Heart left ventricle (tissue), 16 donors: ENCODE measurements at places on chromosomes 7 and 10. TPM values are rescaled to one million over a fixed set of nuclear protein-coding genes. Genes with fewer than 3 reads are reported as not detected.

The PTPRE gene
- total RNA-seq: 55.0 TPM

The SERPINE1 gene
- 153 TPM for total RNA-seq

The ERVW-1 gene
- not detected for total RNA-seq

The BAMBI gene
- total RNA-seq: 24.8 TPM

The IQCE gene
- total RNA-seq: 9.2 TPM

- DNase-seq: no peak
Measured at GRCh38 chr10:123213192-123213591, 59.0 kb downstream of the BUB3 start.

- no peak for DNase-seq
Measured at GRCh38 chr10:51224671-51225161, 150.4 kb downstream of the PRKG1 start.

DNA sequence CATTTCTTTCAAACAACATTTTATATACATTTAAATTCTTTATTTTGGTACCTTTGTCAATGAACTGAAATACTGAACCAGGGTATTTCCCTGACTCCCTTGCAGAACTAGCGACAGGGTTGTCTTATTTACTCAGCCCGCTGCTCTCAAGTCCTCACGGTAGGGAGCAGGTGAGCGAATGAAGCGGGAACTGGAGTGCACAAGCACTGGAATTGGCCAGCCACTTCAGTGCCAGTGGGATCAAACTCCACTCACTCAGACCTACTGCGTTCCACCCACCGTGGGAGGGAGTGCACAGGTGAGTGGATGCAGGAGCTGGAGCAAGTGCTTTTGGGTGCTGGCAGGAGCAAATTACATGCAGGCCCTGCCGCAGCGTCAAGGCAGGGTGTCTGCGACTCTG, 28.1 kb upstream of the NEUROD6 start:
- no peak for DNase-seq

GRCh38 chr7:113892818-113893217, 26.0 kb downstream of the PPP1R3A start:
- no peak for DNase-seq

DNA sequence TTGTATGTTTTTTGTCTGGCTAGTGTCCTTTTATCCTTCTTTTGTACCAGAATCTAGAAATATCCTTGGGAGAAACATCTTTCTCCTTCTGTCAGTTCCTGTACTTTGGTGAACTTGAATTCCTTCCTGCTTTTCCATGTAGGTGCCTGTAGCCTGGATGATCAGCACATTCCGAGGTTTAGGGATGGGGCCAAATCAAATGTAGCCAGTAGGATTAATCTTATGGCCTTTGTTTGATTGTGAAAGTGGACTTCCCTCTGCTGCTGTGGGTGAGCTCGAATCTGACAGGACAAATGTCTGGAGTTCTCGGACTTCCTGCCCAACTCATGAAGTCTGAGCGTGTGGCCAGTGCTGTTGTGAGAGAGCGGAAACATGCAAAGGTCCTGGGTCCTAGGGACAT, 33.2 kb upstream of the NAMPT start:
- no peak for DNase-seq

DNA sequence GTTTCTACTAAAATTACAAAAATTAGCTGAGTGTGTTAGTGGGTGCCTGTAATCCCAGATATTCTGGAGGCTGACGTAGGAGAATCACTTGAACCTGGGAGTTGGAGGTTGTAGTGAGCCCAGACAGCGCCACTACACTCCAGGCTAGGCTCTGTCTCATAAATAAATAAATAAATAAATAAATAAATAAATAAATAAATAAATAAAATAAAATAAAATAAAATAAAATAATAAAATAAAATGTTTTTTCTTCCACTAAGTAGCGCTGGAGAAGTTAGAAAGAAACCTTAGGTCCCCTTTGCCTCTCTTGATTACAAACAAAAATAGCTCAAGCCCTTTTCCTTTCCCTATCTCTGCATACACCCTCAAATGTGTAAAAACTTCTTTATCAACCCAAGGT, 525.9 kb downstream of the IPMK start:
- DNase-seq: no peak
